NCI-H2171 (cell line): ENCODE measurements at places on chromosomes 3 and 15.

GRCh38 chr15:94610069-94610468 lies 378.7 kb downstream of the MCTP2 start:
- DNase-seq, result no peak

DNA sequence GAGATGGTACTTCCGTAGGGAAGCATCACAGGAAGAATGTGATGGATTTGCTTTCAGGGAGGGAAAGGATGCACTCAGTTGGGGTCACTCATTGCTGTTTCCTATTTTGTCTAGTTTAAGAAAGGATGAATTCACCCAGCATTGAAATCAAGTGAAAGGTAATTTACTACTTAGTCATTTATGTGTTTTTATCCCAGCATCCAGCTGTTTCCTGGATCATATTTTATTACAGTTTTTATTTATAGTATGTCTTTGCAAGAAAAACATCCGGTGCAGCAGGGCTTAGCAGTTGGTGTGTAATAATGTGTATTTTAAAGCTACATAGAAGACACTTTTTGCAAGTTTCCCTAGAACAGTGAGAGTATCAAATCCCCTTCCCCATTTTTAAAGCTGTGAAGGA lies 37.4 kb upstream of the GOLGA8B start:
- no peak for DNase-seq

GRCh38 chr3:50124052-50124799 lies 30.9 kb upstream of the SEMA3F start:
- no peak for DNase-seq

GRCh38 chr15:64665179-64665578 lies 110.2 kb downstream of the RBPMS2 start:
- no peak for DNase-seq

GRCh38 chr15:22904736-22905135 lies 66.3 kb downstream of the NIPA2 start:
- DNase-seq, result peak; percentile 81

- DNase-seq, result no peak
These were observed 16.9 kb downstream of the POPDC2 start for GRCh38 chr3:119643528-119643927.

- DNase-seq, result no peak
These were observed 126.9 kb downstream of the CCNL1 start for GRCh38 chr3:157033001-157033400.

- DNase-seq, result no peak
These were observed 121.1 kb downstream of the TPRG1 start for GRCh38 chr3:189292667-189293484.

GRCh38 chr15:58875343-58875742 lies 58.1 kb downstream of the SLTM start:
- no peak for DNase-seq

DNA sequence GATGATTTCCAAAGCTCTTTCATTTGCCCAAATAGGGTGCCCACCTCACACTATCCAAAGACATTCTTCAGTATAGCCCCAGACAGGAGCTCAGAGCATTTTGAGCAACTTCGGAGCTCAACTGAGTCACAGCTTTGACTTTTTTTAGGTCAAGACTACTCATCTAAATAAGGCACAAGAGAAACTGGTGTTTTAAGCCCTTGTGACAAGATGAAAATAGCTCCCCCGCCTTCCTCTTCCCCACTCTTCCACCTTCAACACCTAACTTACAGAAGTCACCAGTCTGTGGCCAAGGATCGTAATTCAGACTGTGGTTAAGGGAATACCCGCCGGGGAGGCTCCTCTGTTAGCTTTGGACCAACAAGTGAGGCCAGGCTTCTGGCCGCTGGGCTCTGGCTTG lies 60.4 kb upstream of the CA12 start:
- DNase-seq, result no peak

- DNase-seq, result no peak
These were observed 242.9 kb upstream of the ROPN1 start for GRCh38 chr3:124234852-124235252.

GRCh38 chr15:75739791-75740190 lies 27.1 kb upstream of the CSPG4 start:
- no peak for DNase-seq

DNA sequence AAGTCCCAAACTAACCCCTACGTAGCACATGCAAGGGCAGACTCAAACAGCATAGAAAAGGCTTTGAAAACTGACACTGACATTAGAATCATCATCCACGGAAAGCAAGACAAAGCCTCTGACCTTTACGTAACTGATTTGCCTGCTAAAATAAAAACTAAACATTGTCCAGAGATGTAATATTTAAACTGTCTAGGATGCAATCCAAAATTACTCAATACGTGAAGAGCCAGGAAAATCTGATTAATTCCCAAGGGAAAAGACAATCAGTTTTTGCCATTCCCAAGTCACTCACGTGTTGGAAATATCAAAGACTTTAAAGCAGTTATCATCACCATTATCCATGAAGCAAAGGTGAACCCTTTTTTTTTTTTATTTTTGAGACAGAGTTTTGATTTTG lies 13.3 kb upstream of the IQCF1 start:
- no peak for DNase-seq

- no peak for DNase-seq
These were observed 515.2 kb upstream of the CCDC54 start for GRCh38 chr3:106862067-106862466.

- peak; percentile 36 for DNase-seq
These were observed 64.6 kb downstream of the CYP11A1 start for GRCh38 chr15:74302821-74303359.

- no peak for DNase-seq
These were observed 45.9 kb downstream of the SUMF1 start for GRCh38 chr3:4421121-4421520.

DNA sequence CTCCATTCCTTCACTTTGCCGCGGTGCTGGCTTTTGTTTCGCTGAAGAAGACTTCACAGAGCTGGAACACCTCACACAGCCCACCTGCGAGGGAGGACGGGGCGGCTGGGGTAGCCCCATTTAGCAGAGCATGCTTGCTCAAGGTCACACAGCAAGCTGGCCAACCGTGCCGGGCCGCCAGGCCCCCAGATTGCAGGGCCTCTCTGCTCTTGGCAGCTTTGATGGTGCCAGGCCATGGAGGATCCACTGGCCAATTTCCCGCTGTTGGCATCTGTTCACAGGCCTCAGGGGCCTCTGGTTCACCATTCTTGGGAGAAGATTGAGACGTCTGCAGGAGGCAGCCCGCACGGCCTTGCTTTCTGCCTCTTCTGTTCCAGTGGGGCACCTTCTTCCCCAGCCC lies 77.9 kb upstream of the LINGO1 start:
- DNase-seq, result no peak

- no peak for DNase-seq
These were observed 48.5 kb downstream of the GTF2E1 start for GRCh38 chr3:120791010-120791409.

DNA sequence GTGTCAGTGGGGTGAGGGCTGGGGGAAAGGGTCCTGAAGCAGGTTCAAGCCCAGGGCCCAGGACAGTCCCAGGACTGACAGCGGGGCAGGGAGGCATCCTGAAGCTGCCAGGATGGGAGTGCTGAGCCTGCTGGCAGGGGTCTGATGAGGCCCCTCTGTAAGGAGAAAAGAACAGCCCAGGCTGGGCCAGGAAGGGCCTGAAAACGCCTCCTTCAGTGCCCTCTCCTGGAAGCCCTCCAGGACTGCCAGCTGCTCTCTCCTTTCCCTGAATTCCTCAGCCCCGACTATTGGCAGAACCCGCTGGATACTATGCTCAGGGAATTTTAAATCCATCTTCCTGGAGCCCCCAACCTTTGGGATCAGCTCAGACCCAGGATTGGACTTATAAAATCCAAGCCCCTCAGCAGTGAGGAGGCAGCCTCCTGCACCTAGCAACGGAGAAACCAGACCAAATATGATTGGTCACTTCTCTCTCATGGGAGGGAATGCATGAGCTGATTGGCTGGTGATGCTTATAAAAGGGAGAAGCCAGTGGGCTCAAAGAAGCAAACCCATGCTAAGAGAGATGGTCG lies 203.5 kb upstream of the LINGO1 start:
- no peak for DNase-seq

DNA sequence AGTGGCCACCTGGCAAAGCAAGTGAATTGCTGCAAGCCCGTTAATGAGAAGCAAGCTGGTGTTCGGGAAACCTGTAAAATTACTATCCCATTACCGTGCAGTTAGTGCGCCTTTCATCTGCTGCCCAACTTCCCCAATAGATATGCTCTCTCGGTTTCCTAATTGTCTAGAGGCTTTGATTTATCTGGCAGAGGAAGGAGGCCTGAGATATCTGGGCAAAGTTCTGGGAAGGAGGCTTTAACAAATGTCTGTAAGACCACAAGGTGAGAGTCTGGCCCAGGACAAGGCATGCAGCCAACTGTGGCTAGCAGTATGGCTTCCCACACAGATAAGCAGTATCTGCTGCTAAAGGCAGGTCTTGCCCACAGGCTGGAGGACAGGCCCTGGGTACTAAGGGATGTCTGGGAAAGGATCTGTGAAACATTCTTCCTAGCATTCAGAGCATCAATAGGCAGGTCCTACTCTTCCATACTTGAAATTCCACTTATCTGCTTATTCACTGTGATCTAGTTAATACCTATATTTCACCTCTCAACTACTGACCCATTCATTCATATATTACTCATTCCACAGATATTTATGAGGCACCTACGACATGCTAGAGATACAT lies 130.0 kb upstream of the SLC2A2 start:
- DNase-seq, result no peak

GRCh38 chr15:67114846-67115585 lies 49.6 kb downstream of the SMAD3 start:
- DNase-seq, result no peak

- no peak for DNase-seq
These were observed 594.9 kb downstream of the NLGN1 start for GRCh38 chr3:173992416-173992815.

DNA sequence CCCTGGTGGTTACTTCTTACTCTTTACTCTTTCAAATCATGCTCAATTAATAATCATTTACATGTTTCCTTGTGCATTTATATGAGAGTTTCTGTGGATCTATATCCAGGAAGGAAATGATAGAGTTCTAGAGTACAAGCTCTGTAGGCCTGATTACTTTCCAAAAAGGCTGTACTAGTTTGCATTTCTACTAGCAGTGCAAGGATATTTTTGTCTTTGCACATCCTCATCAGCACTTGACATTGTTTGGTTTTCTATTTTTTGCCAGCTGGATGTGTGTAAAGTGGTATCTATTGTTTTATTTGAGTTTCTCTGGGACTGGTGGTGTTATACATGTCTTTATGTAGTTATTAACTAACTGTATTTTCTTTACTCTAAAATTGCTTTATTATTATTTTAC lies 19.6 kb upstream of the SLC7A14 start:
- DNase-seq, result no peak

DNA sequence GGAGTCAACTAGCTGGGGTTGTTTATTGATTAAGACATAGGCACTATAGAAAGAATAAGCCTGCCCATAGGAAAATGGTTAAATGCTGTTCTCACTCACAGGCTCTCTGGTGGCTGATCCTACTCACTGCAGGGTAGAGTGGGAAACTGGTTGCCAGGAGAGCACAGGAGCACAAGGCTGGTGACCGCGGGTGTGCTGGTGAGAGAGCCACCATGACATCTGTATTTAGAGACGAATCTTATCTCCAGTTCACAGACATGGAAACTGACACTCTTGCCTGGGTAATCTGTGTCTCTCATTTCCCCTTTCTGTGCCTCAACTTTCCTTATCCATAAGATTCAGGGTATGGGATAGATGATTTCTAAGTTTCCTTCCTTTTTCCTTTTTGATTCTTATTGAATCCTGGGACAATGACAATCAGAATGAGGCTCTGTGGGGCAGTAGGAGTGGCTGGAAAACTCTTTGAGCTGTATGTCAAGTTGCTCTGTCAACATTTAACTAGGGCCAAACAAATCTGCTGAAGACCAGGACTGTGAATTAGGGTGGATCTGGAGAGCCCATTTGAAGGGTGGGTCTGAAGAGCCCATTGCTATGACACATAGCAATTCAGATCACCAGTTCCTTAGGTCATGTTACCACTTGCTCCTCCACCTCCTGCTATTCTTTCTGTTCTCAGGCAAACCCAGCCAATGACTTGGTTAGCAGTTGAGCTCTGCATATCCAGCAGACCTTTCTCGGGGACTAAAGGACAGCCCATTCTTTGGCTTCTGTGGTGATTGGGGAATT lies 286.1 kb upstream of the TBL1XR1 start:
- DNase-seq, result no peak
